ENCODE measurements at places on chromosomes 2 and 18.

DNA sequence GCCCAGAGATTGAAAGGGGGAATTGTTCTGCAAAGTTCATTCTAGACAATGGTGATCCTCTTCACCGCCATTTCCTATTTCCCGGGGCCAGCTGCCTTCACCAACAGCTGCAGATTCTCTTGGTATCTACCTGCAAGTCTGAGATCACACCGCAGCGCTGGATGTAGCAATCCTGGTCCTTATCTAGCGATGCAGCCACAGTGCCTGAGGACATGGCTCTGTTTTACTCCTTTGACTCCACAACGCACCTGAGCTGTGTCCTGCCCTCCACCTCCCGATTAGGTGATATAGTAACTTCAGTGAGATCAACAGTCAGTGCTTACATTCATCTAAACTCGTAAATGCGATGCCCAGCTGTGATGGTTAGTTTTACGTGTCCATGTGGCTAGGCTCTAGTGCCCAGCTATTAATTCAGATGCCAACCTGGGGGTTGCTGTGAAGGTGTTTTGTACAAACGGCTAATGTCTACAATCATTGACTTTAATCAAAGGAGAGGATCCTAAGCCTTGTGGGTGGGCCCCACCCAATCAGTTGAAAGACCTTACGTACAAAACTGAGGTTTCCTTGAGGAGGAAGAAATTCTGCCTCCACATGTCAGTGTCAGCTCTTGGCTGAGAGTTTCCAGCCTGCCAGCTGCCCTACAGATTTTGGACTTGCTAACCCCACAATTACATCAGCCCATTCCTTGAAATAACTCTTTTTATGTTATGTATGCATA lies 189.8 kb downstream of the SH3BP4 start:
- DNase-seq = no peak

GRCh38 chr2:168997794-168998193 lies 33.3 kb downstream of the ABCB11 start:
- no peak for DNase-seq

DNA sequence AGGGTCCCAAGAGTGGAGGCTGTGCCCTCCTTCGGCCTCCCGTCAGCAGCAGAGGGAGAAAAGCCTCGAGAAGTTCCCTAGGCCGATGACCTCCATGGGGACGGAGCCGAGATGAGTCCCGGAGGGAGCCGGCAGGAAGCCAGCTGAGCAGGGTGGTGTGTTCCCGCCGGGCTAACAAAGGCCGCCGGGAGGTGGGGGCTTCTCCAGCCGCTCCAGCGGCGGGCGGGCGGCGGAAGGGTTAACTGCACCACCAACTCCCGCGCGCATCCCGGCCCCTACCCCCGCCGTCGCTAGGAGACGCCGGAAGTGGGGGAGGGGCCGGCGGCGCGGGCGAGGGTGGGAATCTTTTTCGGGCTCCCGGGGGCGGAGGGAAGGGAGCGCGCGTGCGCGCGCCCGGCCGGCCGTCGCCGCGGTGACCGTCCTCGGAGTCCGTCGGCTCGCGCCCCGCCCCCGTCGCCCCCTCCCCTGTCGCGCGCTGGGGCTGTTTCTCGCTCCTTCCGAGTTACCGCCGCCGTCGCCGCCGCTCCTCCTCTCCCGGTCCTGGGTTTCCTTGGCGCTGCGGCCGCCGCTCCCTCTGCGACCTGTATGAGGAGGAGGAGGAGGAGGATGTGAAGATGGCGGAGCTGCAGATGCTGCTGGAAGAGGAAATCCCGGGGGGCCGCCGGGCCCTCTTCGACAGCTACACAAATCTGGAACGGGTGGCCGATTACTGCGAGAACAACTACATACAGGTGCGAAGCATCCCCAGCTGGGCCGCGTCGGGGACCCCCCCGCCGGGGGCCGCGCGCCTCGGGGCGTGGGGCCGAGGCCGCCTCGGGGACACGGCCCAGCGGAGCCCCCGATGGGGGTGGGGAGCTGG lies at the start of gene ABI2:
TSS of gene ABI2 (plus strand) at position 494 of the 859 bp plus-strand sequence. CDS start at position 615, 121 bp downstream.
- DNase-seq = peak; percentile 37

GRCh38 chr2:28643911-28644334 lies 107.7 kb upstream of the PPP1CB start:
- no peak for DNase-seq

DNA sequence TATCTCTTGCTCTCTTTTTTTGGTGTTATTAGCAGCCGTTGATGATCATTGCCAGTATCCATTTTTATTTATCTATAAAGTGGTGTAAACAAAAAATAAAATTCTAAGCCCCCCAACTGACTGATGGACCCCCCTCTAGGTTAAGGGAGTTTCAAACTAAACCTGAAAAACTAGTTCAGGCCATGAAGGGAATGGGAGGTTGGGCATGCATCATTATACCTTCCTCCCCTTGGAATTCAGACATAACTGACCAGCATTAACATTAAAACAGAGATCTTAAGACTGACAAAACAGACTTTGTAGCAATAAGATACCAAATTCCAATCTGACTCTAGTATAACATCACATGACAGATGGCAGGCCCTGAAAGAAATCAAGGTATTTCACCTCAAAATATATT lies 20.2 kb downstream of the RALBP1 start:
- DNase-seq = no peak

DNA sequence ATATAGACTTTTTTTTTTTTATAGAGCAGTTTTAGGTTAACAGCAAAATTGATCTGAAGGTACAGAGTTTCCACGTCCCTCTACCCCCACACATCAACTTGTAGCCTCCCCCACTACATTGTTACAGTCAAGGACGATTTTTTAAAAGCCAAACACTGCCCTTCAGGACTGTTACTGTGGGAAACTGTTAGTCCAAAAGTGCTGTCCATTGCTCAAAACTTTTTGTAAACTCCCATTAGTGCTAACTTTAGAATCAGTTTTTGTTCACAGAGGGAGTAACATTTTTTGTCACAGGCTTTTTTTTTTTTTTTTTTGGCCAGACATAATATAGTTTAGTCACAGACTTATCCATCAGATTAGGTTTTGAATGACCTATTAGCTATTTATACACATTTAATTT lies 24.1 kb downstream of the ELP2 start:
- no peak for DNase-seq

- no peak for DNase-seq
These were observed 6.8 kb upstream of the DNAJB2 start for GRCh38 chr2:219272356-219272755.

DNA sequence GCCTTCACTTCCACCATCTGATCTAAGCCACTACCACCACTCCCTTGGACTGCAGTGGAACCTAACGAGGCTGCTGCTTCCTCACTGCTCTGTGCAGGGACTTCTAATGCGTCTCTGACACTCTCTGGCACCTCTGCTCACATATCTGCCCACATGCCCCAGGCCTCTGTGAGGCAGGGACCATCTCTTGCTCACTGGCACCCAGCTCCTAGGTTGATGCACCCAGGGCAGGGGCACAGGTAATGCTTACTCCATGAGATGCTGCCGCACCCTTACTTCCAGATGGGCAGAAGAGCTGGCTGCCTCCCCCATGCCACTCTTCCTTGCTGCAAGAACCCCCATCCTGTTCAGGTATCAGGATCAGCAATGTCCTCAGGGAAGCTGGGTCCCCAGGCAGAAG lies 294.0 kb upstream of the HS6ST1 start:
- no peak for DNase-seq

DNA sequence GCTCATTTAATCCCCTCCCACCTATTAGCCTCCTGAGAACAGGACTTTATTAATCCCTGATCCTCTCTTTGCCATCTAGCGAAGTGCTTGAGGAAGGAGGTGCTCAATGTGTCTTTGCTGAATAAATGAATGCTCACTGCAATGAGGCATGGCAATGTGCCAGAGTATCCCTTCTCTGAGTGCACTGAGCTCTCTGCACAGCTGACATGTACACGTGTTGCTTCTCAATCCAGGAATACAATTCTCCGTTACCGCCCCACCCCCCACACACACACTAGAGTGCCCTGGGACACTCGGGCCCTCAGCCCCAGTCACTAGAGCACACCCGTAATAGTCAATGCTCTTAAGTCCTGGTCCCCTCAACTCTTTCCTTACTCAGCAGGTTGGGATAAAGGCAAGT lies 41.4 kb downstream of the FAM178B start:
- no peak for DNase-seq

- no peak for DNase-seq
These were observed 257.9 kb upstream of the ATP5MC3 start for GRCh38 chr2:175439416-175439815.

DNA sequence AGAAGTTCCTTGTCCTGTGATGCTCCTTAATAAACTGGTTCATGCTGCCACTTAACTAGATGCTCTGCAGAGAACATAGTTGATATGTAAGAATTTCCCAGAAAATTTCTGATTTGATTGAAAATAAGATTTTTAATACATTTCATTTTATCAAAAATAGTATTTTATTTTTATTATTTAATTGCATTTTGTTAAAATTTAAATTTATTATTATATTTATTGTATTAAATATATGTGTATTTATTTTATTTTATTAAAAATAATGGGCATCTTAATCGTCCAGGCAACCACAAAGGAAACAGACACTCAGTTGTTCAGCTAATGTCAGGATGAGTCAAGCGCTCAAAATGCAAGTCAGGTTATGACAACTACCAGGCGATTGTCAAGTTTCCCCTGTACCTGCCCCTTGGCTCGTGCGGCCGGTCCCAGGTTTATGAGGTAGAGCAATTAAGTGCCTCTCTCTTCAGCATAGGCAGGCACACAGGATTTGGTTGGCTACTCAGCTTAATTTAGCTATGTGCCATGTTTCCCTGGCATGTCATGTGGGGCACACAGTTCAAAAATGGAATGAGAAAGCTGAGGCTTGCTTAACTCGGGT lies 361.2 kb downstream of the RND3 start:
- no peak for DNase-seq

GRCh38 chr18:57705832-57706595 lies 84.4 kb upstream of the NARS1 start:
- DNase-seq = no peak

DNA sequence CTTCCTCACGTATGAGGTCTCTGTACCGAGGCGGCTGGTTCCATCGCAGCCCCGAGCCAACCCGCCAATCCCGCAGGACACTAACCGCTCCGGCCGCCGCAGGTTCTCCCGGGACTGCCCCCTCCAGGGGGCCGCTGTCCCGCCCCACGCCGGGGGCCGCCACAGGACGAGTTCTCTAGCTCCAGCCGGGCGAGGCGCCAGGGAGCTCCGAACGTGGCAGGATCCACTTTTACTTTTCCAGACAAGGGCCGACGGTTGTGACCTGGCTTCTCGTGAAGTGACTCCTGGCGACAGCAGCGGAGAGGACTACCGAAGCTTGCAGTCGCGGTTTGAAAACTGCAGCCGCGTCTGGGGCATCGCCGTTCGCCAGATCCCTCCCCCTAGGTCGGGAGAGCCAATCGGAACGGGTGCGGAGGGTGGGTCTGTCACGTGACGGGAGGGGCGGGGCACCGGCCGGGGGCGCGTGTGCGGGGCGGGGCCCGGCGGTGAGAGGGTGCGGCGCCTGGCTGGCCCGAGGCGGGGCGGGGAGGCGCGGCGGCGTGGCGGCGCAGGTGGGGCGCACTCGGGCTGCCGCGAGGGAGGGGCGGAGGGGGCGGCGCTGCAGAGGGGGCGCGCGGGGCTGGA lies at the start of gene STK17B:
TSS of gene STK17B (minus strand) at position 331 of the 624 bp plus-strand sequence. CDS start 8,195 bp downstream, outside the sequence.
- peak; percentile 95 for DNase-seq

GRCh38 chr2:65940856-65941255 lies 494.1 kb upstream of the MEIS1 start:
- DNase-seq = no peak

GRCh38 chr18:32048507-32049091 lies 30.0 kb downstream of the RNF125 start:
- no peak for DNase-seq

- no peak for DNase-seq
These were observed 6.9 kb upstream of the CRIM1 start for GRCh38 chr2:36348721-36349120.

- DNase-seq = no peak
These were observed 87.7 kb downstream of the LYPD6 start for GRCh38 chr2:149418065-149418464.

DNA sequence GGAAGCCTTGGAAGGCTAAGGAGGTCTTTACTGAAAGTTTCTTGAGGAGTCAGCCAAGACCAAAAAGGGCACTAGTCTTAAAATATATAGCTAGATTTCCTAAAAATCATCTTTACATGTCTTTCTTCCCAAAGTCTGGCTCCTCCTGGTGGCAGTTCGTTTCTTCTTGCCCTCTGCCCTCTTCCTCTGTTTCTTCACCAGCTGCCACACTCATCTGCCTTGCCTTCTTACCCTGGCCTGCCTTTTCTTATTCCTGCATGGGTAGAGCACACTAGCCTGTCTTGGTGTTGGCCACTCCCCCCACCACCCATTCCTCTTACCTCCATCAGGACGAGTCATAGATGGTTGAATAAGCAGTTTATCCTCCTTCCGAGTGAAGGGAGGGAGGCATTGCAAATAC lies 129.8 kb downstream of the RAPGEF4 start:
- DNase-seq = no peak

DNA sequence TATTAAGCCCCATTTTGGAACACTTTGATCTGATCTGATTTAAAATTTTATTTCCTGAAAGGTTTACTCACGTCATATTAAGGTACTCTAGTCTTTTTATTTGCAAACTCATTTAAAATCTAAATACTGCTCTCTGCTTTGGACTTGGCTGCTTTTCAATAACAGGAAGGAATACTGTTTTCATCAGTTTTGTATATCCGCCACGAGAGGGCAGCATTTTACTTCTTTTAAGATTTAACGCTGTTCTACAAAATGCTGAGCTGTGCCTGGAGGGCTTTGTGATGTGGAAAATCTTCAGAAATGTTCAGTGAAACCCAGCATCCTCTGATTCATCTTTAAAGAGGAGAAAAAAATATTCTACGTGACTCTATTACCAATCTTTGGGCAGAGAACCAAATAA lies 37.5 kb upstream of the SLC38A11 start:
- DNase-seq = peak; percentile 32

DNA sequence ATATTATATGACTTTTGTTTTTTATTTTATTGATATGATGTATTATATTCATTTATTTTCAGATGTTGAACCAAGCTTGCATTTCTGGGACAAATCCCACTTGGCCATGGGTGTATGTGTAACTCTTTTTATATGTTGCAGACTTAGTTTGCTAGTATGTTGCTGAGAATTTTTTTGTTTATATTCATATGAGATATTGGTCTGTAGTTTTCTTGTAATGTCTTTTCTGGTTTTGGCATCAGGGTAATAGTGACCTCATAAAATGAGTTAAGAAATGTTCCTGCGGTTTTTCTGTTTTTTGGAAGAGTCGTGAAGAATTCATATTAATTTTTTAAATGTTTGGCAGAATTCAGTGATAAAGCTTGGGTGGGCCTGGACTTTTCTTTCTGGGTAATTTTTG lies 88.7 kb downstream of the ASB1 start:
- no peak for DNase-seq

GRCh38 chr2:240628507-240628807 lies 3.2 kb downstream of the GPR35 start:
- DNase-seq = no peak

GRCh38 chr2:233352141-233352842 lies 2.0 kb upstream of the DGKD start:
- DNase-seq = no peak

DNA sequence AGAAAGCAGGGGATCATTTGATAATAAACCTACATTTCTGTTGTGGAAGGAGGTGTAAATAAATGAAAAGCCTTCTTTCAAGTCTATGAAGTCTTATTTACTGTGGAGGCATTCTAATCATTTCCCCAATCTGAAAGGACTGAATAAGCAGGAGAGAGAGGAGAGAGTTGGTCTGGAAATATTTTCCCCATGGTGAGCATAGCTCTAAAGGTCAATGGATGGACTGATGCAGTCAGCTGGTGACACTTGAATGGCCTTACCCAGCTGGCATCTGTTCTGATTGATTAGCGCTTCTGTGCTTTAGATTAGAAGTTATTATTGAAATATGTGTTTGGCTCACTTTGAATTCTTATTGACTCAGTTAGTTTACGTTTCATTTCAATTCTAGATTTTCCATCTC lies 122.7 kb downstream of the PARD3B start:
- no peak for DNase-seq

- no peak for DNase-seq
These were observed 32.3 kb downstream of the FEZ2 start for GRCh38 chr2:36565712-36566111.

Data from effector CD4-positive, alpha-beta T cell (primary cell).